ENCODE measurements at places on chromosomes 2 and 18.

DNA sequence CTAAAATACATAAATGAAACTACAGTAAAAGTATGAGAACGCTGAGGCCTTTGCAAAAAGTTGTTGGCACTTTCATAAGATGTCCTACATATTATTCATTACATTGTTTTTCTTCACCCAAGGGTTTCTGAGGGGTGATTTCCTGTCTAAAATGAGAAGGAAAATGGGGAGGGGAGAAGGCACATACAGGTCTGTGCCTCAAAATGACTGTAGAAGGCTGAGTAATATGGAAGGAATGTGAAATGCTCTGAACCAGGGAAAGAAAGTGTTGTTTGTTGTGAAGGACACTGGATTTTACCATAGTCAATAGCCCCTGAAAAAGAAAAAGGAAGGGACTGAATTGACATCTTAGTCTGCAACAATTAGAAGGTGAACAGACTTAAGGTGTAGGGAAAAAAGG is 99.5 kb upstream of the RNF152 start:
- no peak for DNase-seq

DNA sequence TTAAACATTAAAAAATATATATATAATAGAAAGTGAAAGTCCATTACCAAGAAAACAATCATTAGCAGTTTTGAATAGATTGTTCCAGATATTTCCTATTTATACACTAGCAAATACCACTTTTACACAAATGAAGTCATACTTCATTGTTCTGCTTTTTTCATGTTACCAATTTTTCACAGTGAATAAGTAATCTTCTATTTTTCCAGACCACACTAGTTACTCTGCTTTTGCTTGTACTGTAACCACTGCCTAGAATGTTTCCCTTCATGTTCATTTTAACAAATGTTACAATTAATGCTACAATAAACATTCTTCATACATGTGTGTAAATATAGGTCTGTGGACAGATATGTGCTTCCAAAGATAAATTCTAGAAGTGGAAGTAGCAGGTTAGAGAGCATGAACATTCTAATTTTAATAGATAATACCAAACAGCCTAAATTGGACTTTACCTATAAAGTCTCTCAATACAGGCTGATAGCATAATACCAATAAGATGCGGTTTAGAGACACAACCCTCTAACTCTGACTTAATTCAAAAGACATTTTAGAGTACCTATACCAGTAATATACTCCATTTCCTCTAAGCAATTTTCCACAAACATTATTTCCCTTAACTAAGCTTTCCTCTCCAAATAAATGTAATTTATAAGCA is 17.0 kb downstream of the ITSN2 start:
- no peak for DNase-seq

- no peak for DNase-seq
These were observed 208.9 kb downstream of the LPIN1 start for GRCh38 chr2:11955314-11955713.

DNA sequence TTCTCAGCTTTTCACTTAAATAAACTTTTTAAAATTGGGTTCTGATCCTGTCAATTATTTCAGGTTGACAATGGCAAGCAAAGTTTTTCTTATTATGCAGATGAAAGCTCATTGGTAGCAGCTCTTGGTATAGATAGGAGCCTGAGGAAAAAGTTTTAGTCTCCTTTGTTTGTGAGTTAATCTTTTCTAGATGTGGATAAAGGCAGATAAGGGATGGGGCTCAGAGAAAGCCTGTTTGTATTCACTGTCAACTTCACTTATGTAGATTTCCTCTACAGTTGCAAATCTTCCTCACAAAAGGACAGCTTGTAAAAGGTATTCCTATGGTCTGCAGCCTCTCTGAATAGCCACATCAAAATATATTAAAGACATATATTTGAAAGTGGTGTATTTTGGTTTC is 224.5 kb upstream of the SPOPL start:
- no peak for DNase-seq

- DNase-seq = no peak
These were observed 45.8 kb downstream of the ATIC start for GRCh38 chr2:215357660-215358059.

DNA sequence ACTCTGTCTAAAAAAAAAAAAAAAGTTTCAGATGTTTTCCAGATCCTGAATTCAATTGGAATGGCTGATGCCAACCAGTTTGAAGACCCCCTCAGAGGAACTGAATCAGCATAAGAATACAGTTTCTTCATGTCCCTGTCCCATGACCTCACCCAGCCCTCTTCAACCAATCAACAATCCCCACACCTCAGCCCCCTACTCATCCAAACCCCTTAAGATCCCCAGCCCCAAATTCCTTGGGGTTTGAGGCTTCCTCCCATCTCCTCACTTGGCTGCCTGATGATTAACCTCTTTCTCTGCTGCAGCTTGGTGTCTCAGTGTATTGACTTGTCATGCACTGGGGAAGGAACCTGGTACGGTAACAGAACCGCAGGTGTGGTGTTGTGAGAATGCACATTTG is 97.6 kb upstream of the CABLES1 start:
- no peak for DNase-seq

- no peak for DNase-seq
These were observed 65.9 kb upstream of the RPL31 start for GRCh38 chr2:100936070-100936741.

DNA sequence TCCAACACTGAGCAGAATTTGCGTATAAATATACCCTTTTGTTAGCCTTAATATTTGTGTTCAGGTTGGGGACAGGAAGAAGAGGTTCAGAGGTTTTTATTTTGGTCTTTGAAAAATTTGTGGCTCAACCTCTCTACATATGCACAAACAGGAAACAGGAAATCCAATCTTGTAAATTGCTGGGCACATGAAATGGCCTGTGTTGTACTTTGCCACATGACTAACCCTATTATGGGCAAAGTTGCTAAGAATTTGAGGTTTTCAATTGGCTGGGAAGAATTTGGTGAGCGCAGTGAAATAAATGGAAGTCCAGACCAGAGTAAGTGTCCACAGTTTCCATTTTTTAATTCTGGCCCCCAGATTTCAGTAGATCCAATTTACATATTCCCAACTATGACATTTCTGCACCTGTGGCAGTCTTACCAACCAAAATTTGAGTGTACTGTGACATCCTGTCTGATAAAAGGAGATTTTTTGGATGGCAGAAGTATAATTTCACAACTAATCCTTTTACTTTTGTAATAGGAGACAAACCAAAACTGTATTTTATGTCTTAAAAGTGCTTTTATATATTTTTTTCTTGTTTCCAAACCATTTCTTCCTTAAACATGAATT is 63.6 kb downstream of the COX7A2L start:
- DNase-seq = no peak

GRCh38 chr2:237944302-237944701 is 22.5 kb upstream of the UBE2F start:
- no peak for DNase-seq

DNA sequence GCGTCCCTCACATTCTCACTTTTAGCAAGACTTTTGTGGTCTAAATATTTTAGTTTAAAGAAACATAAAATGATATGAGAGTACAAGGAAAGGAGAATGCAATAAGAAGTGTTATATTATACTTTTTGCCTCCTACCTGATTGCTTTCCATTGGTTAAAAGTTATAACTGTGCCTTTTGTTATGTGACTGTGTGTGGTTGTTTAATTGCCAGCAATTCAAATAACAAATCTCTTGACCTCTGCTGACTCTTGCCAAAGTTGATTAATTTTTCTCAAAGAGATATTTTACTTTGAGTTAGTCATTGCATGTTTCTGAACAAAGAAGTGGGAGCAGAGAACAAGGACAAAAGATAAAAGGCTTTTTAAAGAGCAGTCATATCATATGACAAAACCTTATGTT is 599.5 kb downstream of the SUCLG1 start:
- no peak for DNase-seq

DNA sequence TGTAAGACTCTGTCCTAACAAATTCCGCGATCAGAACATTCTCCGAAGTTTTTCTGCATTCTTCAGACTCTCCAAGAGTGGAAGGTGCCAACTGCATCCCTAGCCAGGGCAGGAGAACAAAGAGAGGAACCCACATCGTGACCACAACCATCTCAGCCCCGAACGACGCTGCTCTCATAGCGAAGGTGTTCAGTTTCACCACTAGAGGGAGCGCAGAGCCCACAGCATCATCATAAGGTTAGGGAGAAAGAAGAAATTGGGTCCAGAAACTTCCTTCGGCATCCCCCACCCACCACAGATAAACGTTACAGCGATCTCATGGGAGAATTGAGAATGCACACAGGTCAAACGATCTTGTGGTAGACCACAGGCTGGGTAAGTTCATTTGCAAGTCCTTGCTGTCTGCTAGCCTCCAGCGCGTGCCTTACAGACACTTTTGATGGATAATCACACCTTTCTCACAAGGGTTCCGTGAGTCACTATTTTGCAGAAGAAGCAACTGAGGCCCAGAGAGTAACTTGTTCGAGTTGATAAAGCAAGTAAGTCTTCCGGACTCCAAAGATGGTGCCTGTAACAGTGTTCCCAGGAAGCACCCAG is 53.7 kb upstream of the ARL4C start:
- peak; percentile 31 for DNase-seq

DNA sequence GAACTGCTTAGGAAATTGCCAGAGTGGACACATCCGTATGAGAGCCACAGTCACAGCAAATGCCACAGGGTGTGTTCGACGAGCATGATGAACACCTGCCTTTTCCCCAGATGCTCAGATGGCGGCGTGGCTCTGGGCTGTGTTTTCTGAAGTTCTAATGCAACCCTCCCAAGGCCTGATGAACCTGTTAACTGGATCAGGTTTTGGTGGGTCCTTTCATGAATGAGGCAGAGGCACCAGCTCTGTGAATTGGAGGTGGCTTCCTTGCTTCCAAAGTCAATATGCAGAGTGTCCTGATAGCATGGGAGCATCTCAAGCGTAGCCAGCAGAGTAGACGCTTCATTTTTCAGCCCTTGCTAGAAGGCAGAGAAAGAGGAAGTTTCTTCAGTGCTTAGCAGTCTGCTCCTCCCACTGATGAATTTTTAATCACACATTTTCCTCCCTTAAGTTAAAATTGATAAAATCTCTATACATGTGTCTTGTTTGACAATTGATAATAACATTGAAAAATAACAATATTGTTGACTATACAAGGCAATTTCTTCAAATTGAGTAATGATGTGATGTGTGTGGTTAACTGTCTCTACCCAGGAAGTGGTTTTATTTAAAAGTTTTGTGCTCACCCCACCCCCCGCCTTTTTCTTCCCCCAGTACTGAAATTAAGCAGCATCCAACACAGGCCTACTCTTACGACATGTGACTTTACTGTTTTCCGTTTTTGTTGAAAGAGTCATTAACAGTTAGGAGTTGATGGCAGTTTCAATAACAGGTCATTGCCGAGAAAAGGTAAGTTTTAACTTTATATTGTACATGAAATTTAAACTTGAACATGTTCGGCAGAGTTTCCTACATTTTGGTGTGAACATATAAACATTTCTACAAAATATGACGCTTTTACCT is at the start of gene ARHGAP15:
Gene ARHGAP15, plus strand, starts transcription at position 739 of the 900 bp plus-strand sequence.
- peak; percentile 65 for DNase-seq

DNA sequence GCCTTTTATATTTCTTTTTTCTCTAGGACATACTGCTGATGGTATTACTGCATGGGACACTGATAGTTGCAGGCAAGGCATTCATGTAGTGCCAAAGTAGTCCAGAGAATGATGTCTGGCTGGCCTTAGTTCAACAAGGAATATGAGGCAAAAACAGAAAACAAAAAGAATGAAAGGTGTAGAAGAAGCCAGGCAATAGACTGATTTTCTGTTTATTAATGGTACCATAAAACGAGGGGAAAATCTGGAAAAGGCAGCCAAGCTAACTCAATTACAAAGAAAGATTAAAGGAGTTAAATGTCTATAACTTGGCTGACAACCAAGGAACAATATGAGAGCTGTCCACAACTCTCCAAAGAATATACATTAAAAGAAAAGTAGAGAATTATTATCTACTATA is 284.9 kb downstream of the ZEB2 start:
- no peak for DNase-seq

GRCh38 chr2:28395334-28396061 is 2.8 kb downstream of the FOSL2 start:
- no peak for DNase-seq

Measured in stimulated activated CD4-positive, alpha-beta T cell treated with anti-CD3 and anti-CD28 coated beads, Interleukin-15, amount 100 ng/mL, for 48 hours (primary cell).